ENCODE measurements at places on chromosomes 6 and 20. TPM values are rescaled to one million over a fixed set of nuclear protein-coding genes. Genes with fewer than 3 reads are reported as not detected.

PRPH2 gene
- polyA plus RNA-seq = 15.0 TPM

FILIP1 gene
- polyA plus RNA-seq = 84.7 TPM

ABHD16A gene
- 65.1 TPM for polyA plus RNA-seq

AVP gene
- polyA plus RNA-seq = not detected

VSX1 gene
- polyA plus RNA-seq = not detected
